ENCODE measurements at places on chromosomes 5 and 9.

DNA sequence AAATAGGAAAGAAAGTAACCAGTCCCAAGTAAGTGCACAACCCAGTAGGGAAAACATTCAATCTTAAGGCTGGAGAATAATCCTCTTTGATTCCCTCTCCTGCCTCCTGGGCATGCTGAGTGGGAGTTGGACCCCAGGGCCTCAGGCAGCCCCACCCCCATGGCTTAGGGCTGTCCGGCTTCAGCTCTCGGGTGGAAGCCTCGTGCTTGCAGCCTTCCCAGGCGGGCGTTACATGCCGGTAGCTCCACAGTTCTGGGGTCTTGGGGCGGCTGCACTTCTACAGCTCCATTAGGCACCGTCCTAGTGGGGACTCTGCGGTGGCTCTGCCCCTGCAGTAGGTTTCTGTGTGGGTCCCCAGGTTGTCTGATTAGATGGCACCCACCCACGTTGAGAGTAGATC, 10.1 kb downstream of the GLIPR2 start:
- no peak for DNase-seq

DNA sequence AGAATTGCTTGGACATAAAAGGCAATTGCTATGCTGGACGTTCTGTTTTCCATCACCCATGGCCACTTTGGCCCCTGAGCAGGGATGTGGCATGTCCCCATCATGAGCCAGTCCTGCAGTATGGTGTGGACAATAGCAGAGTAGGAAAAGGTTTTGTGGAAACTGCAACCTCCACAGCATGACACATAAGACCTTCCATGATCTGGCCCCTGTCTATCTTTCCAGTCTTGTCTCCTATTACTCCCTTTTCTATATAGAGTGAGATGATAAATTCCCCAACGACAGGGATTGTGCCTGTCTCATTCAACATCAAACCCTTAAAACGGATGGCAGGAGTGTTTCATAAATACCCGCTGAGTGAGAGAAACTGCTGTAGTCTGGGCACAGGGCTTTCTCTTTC, 174.7 kb upstream of the PTCH1 start:
- DNase-seq = no peak

- DNase-seq = no peak
These were observed 33.1 kb downstream of the SVEP1 start for GRCh38 chr9:110546411-110546871.

DNA sequence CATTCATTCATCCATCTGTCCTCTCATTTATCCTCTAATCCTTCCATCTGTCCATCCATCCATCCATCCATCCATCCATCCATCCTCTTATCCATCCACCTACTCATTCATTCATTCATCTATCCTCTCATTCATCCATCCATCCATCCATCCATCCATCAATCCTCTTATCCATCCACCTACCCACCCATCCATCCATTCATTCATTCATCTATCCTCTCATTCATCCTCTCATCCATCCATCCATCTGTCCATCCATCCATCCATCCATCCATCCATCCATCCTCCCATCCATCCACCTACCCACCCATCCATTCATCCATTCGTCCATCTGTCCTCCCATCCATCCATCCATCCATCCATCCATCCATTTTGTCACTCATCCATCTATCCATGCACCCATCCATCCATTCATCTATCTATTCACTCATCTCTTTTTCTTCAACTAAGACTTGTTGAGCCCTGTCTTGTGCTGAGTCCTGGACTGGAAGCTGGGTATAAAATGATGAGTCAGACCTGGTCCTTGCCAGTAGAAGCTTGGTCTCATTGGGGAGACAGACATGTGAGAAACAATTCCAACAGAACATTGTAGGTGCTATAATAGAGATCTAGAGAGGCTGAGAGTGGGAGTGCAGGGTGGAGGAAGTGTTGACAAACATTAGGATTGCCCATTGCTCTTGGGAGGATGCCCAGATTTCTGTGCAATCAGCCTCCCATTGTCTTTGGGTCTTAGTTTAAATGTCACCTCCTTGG, 55.0 kb upstream of the IER5L start:
- DNase-seq = no peak

DNA sequence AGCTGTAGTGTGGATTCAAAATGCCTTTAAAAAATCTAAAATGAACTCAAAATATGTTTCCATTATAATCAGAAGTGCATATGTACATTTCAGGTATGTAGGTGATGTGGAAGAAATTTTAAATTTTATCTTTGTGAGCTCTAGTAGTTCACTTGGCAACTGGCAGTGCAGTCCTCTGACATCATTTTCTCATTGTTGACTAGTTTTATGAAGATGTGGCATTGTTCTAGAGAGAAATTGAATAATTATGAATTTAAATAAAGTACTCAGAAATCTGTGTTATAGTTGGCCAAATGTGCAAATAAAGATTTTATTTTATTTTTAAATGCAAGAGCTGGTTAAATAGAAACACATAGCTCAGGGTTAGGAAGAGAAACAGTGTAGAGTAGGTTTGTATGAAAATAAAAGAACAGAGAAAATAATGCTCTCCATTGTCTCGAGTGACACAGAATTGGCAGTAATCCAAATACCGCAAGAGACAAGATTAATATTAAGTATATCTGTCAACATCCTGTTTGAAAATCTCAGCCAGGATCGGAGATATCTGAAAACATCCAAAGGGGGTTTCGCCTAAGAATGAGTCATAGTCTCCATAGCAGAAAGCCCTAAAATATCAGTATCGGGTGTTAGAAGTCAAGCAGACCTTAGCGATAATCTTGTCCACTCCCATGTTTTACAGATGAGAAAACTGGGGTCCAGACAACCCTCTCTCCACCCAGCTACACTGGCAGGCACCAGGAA, 189.4 kb downstream of the CCDC192 start:
- DNase-seq = no peak

GRCh38 chr9:15113288-15113687, 193.7 kb downstream of the TTC39B start:
- DNase-seq = no peak

GRCh38 chr5:140398379-140398811, 3.2 kb upstream of the ANKHD1 start:
- DNase-seq = no peak

DNA sequence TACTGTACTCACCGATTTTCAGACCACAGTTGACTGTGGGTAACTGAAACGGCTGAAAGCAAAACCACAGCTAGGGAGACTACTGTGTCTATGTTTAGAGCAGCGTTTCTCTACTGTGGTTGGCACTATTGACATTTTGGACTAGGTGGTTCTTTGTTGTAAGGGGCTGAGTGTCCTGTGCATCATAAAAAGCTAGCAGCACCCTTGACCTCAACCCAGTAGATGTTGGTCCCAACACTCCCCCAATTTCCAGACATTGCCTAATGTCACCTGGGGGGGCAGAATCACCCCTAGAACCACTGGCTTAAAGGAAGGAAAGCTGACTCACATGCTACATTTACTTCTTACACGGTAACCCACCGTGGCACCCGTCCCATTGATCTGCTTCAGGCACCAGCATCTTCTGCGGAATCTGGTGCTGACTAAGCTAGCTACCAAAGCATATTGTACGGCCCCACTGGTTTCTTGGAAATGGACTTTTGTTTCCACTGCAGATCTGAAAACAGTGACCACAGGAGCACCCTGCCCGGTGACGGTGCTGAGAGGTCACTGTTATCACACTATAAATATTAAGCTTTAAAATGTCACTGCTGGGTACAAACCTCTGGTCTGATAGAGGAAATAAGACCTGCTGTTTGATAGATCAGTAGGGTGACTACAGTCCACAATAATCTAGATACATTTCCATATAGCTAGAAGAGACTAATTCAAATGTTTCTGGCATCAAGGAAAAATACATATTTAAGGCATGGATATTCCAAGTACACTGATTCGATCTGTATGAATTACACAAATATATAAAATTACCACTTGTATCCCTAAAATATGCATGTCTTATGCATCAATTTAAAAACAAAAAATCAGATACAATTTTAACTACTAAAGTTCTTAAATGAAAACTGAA, 151.4 kb downstream of the HSD17B3 start:
- DNase-seq = no peak

- no peak for DNase-seq
These were observed 336.1 kb upstream of the SLC30A5 start for GRCh38 chr5:68757626-68758212.

GRCh38 chr5:36719282-36719681, 112.9 kb downstream of the SLC1A3 start:
- no peak for DNase-seq

GRCh38 chr5:133552925-133553525, 59.3 kb downstream of the FSTL4 start:
- DNase-seq = peak; percentile 51

GRCh38 chr5:79875230-79875629, 115.8 kb downstream of the MTX3 start:
- DNase-seq = no peak

Data from thyroid gland (tissue), 4 donors.